ENCODE measurements at places on chromosomes 1 and 21.
A peak's percentile ranks its signal among the peaks of the same experiment; 100 is the strongest.

DNA sequence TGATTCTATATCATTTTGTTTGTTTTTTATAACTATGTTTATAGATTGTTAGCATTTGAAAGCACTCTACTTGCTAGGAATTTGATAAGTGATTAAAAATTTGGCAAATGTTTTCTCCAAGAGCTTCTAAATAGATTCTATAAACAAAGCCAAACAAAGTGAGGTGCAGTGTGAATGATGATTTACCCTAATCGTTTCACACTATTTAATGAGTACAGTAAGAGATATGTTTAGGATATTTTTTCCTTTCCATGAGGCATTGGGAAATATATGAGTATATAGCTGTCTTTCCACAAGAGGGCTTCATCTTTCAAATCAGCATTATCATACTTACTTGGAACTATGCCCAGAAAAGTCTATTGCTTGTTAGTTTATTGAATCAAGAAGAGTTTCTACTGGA, 277.0 kb upstream of the BRINP3 start:
- no peak for DNase-seq

- peak; percentile 37 for DNase-seq
Measured at GRCh38 chr1:184222652-184223052, 164.2 kb upstream of the C1orf21 start.

DNA sequence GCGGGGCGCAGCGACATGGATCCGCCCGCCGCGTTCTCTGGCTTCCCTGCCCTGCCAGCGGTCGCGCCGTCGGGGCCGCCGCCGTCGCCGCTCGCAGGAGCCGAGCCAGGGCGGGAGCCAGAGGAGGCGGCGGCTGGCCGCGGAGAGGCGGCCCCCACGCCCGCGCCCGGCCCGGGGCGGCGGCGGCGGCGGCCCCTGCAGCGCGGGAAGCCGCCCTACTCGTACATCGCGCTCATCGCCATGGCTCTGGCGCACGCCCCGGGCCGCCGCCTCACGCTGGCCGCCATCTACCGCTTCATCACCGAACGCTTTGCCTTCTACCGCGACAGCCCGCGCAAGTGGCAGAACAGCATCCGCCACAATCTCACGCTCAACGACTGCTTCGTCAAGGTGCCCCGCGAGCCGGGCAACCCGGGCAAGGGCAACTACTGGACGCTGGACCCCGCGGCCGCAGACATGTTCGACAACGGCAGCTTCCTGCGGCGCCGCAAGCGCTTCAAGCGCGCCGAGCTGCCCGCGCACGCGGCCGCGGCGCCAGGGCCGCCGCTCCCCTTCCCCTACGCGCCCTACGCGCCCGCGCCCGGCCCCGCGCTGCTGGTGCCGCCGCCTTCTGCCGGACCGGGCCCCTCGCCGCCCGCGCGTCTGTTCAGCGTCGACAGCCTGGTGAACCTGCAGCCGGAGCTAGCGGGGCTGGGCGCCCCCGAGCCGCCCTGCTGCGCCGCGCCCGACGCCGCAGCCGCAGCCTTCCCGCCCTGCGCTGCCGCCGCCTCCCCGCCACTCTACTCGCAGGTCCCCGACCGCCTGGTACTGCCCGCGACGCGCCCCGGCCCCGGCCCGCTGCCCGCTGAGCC, 459 bp downstream of the FOXE3 start:
- DNase-seq, result no peak

DNA sequence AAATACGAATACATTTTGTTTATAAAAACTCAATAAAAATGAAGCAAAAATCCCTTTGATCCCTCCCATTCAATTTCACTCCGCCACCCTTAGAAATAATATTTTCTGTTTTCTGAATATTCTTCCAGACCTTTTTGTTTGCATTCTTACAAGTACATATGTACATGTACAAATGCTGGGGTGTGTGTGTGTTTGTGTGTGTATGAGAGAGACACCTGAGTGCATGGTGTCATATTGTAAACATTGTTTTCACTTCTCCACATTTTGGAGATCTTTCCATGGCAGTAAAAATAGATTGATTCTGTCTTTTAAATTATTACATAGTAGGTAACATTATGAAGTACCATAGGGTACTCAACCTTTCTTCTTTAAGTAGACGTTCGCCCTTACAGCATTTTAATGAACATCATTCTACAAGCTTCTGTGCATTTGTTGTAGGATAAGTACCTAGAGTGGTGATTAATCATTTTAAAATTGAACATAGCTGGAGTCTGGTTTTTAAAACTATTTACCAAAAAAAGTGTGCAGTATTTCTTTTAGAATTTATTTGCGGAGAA, 1.3 kb upstream of the MPC2 start:
- no peak for DNase-seq

DNA sequence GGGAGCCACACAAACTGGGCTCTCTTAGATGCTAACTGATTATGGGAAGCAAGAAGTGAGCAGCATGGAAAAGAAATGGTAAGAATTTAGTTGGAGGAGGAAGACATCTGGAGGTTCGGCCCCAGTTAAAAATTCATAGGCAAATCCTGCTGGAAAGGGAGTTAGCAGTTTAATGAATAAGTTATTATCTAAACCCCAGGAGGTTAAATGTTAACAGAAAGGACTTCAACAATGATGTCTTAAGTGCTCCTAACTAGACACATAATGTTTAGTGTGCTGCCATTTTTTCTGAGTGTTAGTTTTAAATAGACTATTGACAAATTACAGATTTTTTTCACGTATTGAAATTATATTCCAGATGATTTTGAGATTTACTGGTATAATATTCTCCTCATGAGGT, 1265.3 kb upstream of the ADGRL2 start:
- no peak for DNase-seq

GRCh38 chr1:23854568-23854967, 13.5 kb downstream of the FUCA1 start:
- no peak for DNase-seq

DNA sequence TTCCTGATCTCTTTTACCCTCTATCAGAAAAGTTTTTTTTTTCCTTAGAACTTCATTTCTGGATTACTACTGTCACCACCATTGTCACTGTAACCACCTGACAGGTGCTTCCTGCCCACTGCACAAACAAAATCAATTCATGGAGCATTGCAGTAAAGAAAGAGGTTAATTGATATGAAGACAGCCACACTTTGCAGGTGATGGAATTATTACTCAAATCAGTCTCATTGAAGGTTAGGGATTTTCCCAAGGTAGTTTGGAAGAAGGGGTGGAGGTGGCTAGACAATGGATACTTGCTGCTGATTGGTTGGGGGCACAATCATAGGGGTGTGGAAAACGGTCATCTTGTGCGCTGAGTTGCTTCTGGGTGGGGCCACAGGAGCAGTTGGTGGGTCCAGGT, 230.8 kb upstream of the CACYBP start:
- no peak for DNase-seq

DNA sequence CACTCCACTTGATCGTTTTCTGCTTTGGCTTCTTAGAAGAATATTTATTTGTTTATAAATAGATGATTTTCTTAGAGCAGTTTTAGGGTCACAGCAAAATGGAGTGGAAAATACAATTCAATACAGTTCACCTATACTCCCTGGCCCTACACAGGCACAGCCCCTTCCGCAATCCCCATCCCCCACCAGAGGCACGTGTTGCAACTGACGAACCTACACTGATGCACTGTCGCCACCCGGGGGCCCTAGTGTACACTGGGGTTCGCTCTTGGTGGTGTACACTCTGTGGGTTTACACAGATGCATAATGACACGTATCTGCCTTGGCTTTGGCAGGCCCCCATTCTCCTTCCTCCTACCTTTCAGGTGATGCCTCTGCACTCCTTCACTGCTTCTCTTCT, 8.0 kb downstream of the ECHDC2 start:
- DNase-seq, result no peak

DNA sequence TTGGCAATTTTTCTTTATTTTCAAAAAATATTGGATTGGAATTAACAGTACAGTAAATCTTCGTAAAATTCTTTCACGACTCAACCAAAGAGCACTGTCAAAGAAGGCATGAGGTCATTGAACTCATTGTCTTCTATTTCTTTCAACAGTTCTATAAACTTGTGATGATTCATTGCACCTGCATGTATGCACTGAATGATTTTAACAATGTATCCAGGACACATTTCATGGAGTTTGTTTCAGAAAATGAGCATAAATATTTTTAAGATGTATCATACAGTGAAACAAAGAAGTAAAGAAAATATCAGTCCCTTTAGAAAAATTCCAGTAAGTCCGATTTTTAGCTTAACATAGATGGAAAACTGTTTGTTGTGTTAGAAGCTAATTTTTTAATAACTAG, 33.6 kb upstream of the CD34 start:
- no peak for DNase-seq

- no peak for DNase-seq
Measured at GRCh38 chr1:91400133-91400725, 4.4 kb downstream of the HFM1 start.

GRCh38 chr1:57072401-57073110, 106.7 kb upstream of the C8B start:
- no peak for DNase-seq

- DNase-seq, result no peak
Measured at GRCh38 chr1:208272311-208272710, 28.1 kb upstream of the PLXNA2 start.

DNA sequence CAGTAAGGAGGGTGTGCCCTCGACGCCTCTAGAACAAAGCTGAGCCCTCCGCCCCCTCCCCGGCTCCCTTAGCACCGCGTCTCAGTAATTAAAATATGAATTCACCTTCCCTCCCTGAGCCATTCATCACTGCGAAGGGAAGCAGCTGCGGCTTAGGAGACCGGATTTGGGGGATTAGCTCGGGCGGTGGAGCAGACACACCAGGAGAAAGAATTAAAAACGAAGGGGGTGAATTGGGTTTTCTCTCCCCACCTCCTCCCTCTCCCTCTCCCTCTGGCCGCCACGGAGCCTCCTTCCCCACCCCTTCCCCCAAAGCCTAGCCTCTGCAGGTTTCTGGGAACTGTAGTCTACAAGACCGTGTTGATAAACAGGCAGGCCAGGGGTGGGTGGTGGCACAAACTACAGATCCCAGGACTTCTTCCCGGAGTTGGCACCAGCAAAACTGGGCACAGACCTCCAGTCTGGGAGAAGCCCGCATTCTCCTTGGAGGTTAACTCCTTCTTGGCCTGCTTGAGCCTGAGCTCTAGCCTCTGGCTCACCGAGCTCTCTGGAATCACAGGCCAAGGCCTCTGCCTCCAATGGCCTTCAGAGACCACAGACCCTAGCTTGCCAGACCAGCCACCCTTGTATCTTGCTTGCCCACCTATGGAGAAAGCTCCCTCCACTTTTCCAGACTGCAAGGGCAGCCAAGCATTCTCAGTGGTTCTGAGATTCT, 10.8 kb downstream of the BLACAT1 start:
- DNase-seq, result no peak

DNA sequence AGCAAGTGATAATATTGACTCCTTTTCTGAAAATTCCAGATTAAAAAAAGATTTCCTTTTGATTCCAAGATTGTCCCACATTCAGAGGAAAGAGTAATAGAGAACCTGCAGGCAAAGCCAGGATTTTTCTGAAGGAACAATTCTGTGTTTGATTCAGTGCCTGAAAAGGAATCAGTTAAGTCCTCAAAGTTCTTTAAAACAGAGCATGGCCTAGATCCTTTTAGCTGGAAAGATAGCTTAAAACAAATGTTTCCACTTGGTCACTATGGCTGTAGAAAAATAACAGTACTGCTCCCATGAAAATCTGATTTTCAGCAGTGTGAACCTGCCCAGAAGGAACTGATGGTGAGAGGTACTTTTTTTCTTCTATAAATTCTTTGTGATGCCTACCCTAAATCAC, 41.8 kb downstream of the HS2ST1 start:
- no peak for DNase-seq

DNA sequence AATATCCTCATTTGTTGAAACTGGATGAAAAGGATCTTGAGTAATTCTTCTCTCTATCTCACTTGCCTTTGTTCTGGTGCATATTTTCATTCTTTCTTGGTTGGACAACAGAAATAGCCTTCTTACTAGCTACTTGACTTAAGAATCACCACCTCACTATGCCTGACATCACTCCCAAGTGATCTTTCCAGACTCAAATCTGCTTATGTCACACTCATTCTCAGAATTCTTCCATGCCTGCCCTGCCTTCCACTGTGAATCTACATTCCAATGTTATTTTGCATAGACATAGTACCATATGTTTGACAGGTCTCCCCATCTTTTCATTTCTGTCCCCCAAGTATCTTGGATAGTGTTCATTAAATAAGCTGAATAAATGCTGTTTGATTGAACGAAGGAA, 78.5 kb upstream of the DPYD start:
- DNase-seq, result no peak

- no peak for DNase-seq
Measured at GRCh38 chr1:211825980-211826379, 4.6 kb downstream of the LPGAT1 start.

GRCh38 chr1:209625791-209626285, 26.4 kb downstream of the LAMB3 start:
- no peak for DNase-seq

- no peak for DNase-seq
Measured at GRCh38 chr1:116889380-116889779, 20.3 kb upstream of the PTGFRN start.

DNA sequence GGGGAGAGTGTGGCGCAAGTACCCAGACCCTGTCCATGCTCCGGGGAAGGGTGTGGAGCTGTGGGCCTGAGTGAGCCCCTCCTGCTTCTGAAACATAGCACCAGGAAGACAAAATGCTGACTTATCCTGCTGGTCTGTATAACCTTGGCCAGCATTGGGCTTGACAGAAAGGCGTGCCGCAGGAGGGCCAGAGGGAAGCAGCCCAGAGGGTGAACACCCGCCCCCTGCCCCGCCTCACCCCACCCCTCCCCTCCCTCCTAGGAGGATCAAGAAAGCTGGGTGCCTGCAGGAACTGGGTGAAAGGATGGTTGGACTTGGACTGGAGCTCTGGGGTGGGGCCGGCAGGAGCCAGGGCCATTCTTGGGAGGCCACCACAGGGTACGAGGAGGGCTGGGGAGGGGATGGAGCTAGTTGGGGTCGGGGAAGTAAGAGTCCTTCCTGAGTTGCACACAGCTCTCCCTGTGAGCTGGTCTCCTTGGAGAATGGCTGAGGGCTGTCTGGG, 27.1 kb downstream of the PTPRF start:
- DNase-seq, result no peak

GRCh38 chr1:92792340-92792782, 7.5 kb upstream of the EVI5 start:
- no peak for DNase-seq
